ENCODE measurements at places on chromosomes 5 and 9.

GRCh38 chr9:108197008-108197365, 658.8 kb downstream of the ACTL7B start:
- no peak for DNase-seq

GRCh38 chr5:82218374-82219156, 59.6 kb downstream of the RPS23 start:
- no peak for DNase-seq

DNA sequence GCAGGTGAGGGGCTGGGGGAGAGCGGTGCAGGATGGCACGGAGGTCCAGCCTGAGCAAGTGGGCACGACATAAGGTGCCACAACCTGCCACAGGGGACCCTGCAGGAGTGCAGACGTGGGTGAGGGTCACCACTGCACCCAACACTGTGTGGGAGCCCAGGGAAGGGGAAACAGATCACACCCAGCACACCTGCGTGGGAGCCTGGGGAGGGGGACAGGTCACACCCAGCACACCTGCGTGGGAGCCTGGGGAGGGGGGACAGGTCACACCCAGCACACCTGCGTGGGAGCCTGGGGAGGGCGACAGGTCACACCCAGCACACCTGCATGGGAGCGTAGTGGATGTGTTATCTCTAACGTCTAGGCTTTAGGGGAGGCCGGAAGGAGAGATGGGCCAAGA, 47.4 kb upstream of the CLPTM1L start:
- no peak for DNase-seq

- DNase-seq: no peak
Observed at GRCh38 chr5:95838001-95838520, 15.5 kb upstream of the GLRX start.

- no peak for DNase-seq
Observed at GRCh38 chr5:141701360-141702119, 19.5 kb upstream of the ARAP3 start.

DNA sequence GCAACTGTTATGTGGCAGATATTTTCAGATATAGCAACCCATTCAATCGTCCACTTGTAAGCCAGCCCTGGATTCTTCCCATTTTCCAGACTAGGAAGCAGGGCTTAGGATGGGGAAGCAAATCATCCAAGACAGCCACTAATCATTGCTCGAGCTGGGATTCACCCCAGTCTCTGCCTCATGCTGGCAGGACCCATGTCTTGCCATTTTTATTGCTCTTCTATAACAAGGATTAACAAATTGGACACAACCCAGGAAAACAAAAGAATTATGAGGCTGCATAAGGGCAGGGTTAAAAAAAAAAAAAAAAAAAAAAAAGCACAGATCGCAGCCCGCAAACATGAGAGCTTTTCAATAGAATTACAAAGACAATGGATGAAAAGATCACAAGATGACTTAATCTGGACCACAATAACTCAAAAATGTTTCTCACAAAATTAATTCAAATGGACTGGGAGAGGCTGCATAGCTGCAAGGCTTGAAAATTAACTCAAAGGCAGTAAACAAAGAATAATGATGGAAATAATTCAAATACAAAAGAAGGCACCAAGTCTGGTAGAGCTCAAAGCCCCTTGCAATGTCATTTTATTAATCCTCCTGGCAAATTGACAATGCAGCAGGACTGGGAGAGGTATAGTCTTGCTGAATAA, 40.7 kb downstream of the ASTN2 start:
- DNase-seq: no peak

- DNase-seq: no peak
Observed at GRCh38 chr5:12245429-12245828, 341.2 kb upstream of the CTNND2 start.

- DNase-seq: no peak
Observed at GRCh38 chr9:71929223-71929622, 17.8 kb downstream of the C9orf85 start.

DNA sequence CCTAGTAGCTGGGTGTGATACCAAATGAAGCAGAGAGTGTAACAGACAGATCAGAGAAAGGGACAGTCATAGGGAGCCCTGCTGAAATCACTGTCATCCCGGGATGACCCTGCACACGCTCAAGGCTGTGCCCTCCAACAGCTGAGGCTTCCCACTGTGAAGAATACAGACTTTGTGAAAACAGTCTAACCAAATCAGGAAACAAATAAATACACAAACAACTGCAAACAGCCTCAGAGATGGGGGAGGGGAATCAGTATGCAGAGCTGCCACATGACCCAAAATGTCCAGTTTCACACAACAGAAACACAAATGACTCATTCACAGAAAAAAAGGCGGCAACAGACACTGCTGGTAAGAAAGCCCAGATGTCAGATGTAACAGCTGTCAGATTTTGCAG, 101.9 kb downstream of the ADAMTS2 start:
- DNase-seq: no peak

- no peak for DNase-seq
Observed at GRCh38 chr9:92608241-92608908, 61.6 kb downstream of the IPPK start.

- no peak for DNase-seq
Observed at GRCh38 chr9:137793196-137793841, 84.3 kb upstream of the CACNA1B start.

DNA sequence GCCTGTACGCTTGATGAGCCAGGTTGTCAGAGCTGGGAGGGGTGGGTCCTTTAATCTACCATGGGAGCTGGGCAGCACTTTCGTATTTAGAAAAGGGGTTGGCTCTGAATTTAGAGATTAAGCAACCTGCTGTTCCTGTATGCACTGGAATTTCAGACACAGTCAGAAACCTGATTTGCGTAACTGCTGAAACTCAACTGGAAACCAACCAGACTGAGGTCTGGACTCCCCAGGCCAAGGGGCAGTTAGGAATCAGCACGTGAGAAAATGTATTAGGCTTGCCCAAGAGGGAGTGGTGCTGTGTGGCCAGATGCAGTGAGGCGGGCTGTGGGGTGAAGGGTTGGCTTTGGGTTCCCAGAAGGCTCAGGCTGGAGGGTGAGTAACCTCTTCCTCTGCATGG, 235.0 kb downstream of the GOLPH3 start:
- DNase-seq: no peak

- no peak for DNase-seq
Observed at GRCh38 chr5:66642538-66642937, 46.3 kb downstream of the MAST4 start.

- no peak for DNase-seq
Observed at GRCh38 chr5:5348576-5348975, 73.9 kb upstream of the ICE1 start.

DNA sequence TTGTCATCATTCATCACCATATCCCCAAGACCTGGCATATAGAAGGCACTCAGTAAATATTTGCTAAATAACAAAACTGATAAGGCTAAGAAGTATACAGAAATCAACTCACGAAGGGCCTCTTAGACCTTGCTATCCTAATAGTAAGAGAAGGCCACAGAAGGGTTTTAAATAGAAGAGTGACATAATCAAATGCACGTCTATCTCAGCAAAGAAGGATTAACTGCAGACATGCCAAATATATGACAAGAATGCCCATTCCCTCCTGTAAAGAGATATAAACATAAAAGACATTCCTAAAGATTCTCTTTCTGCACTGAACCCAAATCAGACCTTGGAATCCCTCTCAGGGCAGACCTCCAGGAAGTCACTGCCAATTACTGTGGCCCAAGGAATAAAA, 34.1 kb downstream of the ECPAS start:
- no peak for DNase-seq

DNA sequence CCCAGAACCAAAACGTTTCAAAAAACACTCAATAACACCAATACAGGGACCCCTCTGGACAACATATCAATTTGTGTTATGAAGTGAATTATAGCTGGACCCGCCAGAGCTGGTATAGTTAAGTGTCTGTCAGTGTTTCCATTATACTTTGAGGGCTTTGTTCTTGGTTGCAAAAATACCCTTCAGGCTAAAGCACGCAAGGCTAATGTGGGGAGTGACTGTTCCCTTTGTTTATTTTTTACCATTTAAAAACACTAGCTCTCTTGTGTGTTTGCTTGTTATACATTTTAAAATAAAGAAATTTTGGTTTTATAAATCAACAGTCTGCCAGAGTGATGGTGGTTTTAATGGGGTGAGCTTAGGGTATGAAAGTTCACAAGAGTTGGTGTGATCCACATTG, 859.5 kb downstream of the PTPRD start:
- DNase-seq: no peak

DNA sequence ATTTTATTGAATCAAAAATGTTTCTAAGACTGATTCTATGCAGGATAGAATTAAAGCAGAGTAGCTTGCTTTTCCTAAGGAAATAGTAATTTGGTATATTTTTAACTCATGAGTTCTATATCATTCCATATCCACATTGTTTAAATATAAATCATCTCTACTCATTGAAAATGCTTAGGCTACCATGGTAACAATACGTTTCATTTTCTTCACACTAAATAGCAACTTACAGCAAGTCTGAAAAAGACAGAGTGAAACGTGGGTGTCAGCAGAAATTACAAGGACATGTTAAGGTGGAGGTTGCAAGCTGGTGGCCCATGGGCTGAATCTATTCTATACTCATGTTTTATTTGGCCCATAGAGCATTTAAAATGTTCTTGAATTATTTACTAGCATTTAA, 487.9 kb downstream of the ARHGEF28 start:
- DNase-seq: no peak

- DNase-seq: no peak
Observed at GRCh38 chr5:53262348-53262970, 152.9 kb upstream of the MOCS2 start.

GRCh38 chr5:80223561-80223960, 32.3 kb downstream of the SERINC5 start:
- no peak for DNase-seq

DNA sequence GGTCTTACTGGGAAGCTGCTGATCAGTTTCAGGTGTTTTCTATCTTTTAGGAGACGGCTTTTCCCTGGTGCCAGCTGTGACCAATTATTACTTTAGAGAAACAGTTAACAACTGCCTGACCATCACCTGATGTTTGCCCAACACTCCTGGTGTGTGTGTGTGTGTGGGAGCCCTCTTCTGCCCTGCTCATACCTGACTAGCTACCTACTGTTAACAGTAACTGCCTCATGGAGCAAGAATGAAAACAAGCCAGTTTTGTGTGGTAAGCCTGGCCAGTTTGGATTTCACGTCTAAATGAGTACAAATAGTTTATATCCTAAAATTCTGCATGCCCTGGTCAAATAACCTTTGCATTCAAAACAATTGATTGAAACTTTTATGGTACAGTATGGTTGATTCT, 46.1 kb upstream of the RIOK2 start:
- no peak for DNase-seq

GRCh38 chr9:95773053-95773418, 102.5 kb upstream of the ERCC6L2 start:
- DNase-seq: no peak

DNA sequence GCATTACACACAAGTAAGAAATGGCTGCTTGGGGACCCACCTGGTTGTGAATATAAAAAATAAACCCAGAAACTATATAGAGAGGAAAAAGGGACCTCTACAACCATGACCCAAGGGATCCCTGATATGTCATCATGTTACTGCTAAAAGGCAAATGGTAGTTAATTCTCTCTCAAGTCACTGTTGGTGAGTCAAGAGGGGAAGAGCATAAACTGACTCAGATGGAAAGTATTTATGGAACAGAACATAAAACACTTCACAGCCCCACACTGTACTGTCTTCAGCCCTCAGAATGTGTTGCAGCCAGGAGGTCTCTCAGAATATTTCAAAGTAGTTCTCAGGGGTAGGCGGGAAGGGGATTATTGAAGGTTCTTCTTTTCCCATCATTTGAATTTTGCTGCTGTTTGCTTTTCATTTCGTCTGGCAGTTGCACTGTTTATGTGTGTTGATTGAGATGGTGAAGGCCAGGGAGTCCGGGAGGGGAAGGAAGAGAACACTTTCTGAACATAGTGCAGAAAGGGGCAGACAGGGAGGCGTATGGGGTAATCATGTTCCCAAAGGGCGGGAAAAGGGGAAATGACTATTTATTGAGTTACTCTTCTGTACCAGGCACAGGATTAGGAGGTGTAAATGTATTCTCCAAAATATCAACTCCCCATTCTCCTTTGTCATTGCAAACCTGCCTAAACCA, 85.5 kb downstream of the TEK start:
- DNase-seq: no peak
